ENCODE measurements at places on chromosomes 5 and 9.

DNA sequence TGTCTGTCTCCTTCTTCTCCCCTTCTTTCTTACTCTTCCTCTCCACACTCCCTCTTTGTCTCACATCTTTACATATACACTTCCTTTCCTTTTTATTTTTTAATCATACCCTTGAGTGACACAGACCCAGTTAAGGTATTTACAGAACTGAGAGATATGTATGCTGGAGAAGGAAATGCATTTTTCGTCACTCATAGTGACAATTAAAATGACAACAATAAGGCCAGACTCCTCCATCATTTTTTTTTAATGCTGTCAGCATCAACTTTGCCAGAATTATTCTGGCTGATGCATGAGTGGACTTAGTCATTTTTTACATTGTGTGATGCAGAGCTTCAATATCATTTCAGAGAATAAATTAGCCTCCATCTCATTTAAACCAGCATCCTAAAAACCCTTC is 272.9 kb downstream of the TMEM38B start:
- no peak for DNase-seq

DNA sequence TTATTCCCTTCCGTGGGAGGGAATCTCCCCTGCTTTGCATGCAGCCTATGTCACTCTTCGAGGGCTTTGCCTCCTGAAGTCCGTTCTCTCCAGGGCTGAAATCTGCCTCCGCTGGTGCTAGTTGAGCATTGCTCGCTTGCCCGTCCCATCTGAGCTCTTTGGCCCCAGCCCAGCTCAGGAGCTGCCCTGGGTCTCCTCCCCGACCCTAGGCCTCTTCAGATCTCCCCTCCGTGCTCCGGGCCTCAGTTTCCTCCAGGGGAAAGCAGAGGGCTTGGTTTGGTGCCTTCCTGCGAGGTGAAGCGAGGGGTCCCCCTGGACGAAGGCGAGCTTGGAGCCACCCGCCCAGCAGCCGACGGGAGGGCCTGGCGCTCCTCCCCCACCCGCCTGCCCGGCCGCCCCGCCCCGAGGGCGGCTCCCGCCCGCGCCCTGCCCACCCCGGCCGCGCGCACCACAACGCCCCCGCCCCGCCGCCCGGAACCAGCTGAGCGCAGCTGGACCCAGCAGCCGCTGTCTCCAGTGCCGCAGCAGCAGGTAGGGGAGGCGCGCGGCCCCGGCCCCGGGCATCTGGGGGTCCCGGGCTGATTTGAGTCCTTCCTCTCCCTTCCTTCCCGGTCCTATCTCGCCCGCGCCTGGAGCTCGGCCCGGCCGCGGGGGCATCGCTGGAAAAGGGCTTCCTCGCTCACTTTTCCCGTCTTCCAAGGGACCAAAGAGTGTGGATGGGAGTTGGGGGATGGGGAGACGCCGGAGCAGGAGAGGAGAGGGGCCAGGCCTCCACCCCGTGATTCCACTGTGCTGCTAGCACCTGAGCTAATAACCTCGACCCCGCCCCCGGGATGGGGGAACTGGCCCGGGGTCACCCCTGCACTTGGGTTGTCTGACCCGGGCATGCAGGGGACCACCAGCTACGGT is at the start of gene GSN:
Gene GSN, plus strand, starts transcription at position 474 of the 909 bp plus-strand sequence. CDS start 33,810 bp downstream, outside the sequence.
- peak; percentile 51 for DNase-seq

DNA sequence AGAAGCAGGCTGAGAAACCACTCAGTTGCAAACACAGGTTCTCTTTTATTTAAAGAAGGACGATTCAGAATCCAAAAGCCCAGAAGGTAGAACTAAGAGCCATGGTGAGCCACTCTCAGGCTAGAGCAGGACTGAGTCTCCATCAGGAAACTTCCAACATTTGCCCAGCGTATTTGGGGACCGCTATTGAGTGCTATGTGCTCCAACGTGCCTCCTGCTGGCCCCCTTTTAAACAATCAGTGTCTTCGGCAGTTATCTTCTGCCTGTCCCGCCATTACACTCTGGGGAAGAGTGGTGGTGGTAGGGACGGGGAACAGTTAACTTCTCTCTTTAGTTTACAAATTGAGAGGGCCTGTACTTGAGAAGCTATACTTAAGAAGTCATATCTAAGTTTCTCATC is 78.1 kb downstream of the DENND1A start:
- DNase-seq: no peak

DNA sequence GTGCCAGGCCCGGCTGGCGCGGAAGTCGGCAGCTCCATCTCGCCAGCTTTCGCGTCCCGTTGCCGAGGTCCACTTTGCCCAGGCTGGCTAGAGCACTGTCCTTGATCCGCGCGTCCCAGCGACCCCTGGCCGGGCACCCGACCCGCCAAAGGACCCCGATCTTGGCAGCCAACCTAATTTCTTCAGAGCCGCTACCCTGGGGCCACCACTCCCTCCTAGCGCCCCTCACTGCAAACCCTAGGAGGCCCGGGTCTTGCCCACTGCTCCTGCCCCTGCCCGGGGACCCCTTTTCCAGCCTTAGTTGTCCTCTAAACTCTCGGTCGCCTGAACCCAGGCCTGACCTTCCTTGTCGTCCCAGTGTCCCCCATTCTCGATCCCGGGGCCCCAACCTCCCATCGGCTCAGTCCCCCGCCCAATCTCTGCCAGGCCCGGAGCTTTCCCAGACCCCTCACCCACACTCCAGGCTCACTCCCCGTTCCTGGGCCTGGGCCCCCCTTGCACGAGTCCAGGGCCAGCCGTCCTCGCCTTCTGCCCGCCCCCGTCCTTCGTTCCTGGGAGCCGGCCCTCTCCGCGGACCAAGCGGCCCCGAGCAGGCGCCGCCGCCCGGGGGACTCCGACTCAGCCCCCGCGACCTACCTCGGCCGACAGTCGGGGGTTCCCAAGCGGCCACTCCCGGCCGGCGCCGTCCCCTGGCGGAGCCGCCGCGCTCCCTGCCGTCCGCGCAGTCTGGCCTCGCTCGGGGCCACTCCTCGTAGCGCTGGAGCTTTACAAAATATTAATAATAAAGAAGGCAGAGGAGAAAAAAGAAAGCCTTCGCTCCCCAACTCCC is 701 bp upstream of the LMX1B start:
- DNase-seq: no peak

DNA sequence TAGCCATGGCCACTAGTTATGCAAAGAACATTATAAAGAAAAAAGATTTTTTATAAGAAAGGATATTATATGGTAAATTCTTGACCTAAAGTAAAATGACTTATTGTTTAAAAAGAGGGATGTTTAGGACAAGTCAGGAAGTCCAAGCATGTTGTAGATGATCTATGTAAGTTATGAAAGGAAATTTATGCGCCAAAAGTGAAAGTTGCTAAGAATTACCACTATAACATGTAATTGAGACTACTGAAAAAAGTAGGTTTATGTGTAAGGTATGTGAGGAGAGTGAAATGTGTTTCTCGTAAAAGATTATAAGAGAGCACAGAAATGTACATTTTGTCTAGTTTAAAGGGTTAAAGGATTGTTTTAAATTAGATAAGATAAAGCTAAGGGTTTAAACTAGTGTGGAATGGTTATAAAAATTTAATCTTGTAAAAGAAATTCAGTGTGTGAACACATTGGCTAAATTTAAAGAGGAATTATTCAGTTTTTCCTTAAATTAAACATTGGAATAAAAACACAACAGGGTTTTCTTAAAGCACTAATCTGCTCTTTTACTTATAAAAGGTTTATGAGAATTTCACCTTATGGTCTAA is 1100.4 kb upstream of the EDIL3 start:
- DNase-seq: no peak

DNA sequence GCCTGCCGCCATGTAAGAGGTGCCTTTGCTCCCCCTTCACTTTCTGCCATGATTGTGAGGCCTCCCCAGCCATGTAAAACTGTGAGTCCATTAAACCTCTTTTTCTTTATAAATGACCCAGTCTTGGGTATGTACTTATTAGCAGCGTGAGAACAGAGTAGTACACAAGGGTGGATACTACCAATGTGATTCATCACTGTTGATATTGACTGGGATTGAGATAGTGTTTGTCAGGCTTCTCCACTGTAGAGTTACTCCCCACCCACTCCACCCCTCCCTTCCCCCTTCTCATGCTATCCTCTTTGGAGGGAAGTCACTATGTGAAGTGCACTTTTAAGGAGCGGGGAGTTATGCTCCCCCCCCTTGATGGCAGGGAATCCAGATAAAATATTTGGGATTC is 11.4 kb upstream of the CRHBP start:
- no peak for DNase-seq

- no peak for DNase-seq
Measured at GRCh38 chr9:129591916-129592315, 29.0 kb downstream of the C9orf50 start.

DNA sequence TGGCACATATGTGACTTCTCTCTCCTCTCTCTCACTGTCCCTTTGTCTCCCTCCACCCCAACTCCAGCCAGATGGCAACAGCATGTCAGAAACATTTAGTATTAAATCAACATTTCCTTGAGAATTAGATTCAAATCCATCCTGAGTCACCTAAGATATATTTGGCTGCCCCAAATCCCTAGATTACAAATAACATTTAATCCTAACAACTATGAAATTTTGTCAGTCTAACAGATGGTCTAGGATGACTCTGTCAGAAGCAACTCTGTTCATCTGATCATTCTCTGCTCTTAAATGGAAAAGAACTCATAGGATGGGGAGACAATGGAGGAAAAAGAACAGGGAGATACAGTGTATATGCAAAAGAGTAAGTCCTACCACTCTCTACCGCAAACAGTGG is 201.2 kb downstream of the TSSK1B start:
- DNase-seq: no peak

- no peak for DNase-seq
Measured at GRCh38 chr5:117623042-117623805, 1048.6 kb upstream of the SEMA6A start.

- no peak for DNase-seq
Measured at GRCh38 chr5:39109606-39110005, 35.4 kb upstream of the RICTOR start.

DNA sequence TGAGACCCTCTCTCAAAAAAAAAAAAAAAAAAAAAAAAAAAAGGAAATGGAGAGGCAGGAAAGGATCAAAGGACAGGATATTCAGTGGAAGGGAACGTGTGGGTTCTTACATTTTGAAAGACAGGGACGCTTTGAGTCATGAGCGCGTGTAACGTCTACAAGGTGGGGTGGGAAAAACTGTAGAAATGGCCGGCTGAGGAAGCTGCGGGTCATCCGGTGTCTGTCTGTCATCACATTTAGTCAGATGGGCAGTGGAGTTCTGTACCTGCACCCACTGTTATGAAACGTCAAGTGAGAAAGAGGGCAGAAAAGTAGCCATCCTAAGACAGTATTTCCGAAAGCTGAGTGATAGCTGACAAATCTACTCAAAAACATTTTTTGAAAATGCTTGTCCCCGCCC is 159.8 kb downstream of the SMARCA2 start:
- no peak for DNase-seq

DNA sequence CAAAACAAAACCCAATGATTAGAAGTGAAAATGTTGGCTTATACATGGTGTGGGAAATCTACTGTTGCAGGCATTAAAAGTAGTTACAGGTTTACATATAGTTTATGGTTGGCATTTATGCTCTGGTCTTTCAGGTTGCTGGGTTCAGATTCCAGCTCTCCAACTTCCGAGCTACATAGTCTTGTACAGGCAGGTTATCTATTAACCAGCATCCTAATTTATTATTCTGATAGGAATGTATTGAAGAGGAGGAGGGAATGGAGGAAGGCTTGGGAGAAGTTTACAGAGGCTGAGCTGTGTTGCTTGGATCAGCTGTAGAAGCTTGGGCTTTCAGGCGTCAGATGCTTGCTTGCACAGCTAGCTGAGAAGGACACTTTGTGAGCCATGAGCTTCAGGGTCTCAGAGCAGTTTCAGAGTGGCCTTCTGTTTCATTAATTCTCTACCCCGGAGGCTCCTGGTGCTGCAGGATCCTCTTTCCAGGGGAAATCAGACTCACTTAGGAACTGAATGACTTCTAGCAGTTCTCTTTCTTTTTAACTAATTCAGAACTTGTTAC is 11.7 kb upstream of the ERBIN start:
- no peak for DNase-seq

All from CD4-positive, alpha-beta T cell treated with Interleukin-15 for 1 hour (primary cell).